Brain pericyte (primary cell): ENCODE measurements at places on chromosomes 13 and 19.

GRCh38 chr13:95524264-95524901 is 28.1 kb upstream of the CLDN10 start:
- DNase-seq, result no peak

DNA sequence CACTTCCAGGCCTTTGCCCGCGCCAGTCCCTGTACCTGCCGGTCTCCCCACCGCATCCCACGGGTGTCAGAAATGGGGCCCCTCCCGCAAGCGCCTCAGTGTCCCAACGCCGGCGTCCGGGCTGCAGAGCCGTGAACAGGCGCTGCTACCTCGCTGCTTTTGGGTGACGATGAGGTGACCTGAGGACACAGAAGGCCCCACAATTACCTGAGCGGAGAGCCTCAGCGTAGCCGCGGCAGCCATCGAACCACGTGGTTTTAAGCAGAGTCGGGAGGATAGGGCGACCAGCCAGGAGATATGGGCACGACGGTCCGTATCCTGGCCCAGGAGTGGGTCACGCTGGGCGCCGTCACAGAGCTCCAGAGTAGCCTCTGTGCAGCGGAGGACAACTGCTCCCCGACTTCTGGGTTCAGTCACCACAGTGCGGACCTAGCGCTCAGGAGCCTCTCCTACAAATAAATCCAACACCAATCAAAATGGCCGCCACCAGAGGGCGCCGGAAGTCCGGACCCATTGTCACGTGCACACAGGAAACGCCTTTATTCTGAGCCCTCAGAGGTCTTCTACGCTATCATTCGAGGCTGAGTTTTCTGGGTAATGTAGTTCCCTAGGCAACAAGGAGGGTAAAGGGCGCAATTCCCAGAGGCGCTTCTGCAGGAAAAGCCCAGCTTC is at the start of gene ZNF814:
Gene ZNF814 (minus strand): TSS at position 478 of the 672 bp plus-strand sequence. CDS start 235 bp downstream, at position 243.
- DNase-seq, result peak; percentile 52

- DNase-seq, result no peak
Measured at GRCh38 chr13:80339563-80339911, 1.4 kb downstream of the SPRY2 start.

DNA sequence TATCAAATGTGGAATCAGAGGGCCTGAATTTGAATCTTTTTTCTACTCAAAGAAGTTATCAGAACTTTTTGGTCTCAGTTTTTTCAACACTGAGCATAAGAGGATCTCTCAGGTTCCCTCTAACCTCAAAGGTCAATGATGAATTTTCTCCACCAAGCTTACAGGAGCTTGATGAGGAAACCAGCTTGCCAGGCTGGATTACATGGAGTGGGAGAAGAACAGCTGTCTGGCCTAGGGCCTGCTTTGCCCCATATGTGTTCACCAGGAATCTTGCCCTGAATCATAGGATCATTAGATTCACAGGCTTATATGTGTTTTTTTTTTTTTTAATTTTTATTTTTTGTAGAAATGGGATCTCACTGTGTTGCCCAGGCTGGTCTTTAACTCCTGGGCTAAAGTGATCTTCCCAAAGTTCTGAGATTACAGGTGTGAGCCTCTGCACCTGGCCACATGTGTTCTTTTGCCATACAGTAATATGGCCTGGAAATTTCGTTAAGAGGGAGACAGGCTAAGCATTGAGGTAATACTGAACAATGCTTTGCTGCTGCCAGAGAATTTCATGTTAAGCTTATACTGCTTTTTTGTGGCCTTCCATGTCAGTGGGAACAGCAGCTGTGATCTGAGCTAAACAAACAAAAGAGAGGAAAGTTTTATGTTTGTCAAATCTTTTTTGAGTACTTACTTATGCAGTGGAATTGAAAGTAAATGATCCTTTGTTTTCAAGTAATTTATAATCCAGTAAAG is 110.6 kb downstream of the DNAJC3 start:
- DNase-seq, result no peak

GRCh38 chr19:1410136-1410786 is 2.9 kb downstream of the DAZAP1 start:
- DNase-seq, result no peak

DNA sequence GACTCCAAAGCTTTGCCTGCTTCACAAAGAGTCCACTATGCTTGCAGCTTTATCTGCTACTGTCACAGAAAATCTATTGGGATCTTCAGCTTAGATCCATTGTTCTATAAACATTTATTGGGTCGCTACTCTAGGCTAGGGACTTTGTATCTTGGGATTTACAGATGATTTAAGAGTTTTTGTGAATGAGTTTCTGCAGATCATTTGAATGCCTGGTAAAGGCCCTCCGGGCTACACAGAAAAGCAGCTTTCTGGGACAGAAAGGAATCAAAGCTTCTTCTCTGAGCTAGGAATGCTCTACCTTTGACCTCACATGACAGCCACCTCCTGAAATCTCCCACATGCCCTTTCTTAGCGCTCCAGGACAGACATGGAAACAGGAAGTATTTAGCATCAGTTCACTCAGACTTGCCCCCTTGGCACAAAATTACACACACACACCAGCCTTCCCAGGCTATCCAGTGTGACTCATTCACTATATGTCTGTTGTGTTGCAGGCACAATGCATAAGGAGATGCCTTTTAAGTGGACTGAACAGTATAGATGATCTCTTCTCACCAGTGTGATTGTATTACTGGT is 492.4 kb downstream of the DACH1 start:
- DNase-seq, result no peak

DNA sequence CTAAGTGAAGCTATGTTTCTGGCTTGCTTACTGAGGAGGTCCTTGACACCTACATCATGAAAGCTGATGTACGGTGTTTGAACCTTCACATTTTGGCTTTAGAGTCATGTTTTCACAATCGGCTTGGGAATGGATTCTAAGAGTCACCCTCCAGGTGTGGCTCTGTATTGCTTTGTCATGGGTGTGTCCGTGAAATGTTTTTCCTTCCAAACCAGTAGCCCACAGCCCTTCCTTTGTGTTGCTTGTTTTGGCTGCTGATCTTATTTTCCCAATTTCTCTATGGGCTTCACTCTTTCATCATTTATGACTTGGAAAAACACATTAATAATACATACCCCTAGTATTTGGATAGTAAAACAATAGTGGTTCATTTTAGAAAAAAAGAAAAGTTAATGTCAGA is 240.6 kb downstream of the GGACT start:
- DNase-seq, result peak; percentile 54

GRCh38 chr19:38850436-38850975 is 720 bp upstream of the HNRNPL start:
- no peak for DNase-seq

DNA sequence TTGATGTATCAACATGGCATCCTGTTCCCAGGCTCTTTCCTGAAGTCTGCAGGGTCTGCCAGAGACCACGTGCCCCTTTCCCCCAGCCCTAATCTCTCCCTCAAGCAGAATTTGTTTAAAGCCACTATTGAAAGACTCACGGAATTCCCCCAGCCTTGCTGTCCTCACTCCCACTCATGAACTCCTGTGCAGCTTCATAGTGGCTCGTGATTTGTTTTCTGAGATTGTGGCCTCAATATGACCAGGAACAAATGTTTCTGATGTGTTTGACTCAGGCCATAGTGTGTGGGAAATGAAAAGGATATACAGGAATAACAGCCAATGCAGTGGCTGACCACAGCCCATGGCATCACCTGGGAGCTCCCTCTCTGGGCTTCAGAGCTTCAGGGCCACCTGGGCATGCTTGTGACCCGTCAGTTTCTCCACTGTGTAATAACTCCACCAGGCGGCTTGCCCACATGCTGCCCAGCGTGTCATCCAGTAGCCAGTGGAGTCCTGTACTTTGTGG is 8.1 kb upstream of the SERPINE3 start:
- no peak for DNase-seq

DNA sequence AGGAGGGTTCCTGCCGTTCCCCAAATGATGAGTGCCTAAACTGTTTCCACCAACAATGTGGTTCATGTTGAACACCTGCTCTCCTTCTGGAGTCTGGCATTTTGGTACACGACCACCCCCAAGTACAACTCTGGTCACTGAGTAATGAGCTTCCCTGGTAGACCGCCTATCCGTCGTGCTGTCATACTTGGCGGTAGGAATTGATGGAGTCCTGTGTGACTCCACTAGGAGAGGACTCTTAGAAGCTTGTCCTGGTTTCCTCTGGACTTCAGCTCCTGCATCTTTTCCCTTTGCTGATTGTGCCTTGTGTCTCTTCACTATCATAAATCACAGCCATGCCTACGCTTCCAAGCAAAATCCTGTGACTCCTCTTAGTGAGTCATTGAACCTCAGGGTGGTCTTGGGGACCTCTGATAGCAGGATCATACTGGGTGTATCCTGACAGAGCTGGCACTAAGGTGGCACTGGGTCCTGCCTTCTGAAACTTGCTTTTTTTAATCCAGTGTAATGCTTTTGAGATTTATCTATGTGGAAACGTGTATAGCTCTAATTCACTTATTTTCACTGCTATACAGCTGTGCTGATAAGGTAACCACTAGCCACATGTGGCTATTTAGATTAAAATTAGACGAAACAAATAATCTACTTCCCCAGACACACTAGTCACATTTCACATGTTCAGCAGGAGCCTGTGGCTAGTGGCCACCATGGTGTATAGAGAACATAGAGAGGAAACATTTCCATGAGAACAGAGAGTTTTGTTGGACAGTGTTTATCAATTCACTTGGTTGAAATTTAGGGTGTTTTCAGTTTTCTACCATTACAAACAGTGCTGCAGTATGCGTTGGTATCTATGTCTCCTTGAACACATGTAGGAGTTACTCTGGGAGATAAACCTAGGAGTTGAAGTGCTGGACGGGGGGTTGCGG is 6.1 kb upstream of the ASF1B start:
- no peak for DNase-seq

- DNase-seq, result no peak
Measured at GRCh38 chr19:1017115-1017905, 3.6 kb downstream of the TMEM259 start.

- DNase-seq, result no peak
Measured at GRCh38 chr19:31140717-31141116, 208.5 kb downstream of the TSHZ3 start.

DNA sequence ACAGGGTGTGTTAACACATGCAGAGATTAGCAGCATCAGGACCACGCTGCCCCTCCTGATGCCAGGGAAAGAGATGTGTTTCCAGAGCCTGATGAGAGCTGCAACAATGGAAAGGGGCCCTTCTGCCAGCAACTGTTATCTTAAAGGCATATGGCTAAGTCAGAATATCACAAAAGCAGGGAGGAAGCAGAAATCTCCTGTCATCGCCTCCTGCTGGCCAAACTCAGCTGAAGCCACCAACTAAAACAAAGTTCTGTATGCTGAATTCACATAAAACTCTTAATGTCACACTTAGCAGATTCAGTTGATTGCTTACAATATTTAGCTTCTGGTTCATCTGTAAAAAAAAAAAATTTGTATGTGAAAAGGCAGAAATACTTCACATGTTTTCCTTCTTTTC is 178.2 kb downstream of the GPC5 start:
- DNase-seq, result no peak

DNA sequence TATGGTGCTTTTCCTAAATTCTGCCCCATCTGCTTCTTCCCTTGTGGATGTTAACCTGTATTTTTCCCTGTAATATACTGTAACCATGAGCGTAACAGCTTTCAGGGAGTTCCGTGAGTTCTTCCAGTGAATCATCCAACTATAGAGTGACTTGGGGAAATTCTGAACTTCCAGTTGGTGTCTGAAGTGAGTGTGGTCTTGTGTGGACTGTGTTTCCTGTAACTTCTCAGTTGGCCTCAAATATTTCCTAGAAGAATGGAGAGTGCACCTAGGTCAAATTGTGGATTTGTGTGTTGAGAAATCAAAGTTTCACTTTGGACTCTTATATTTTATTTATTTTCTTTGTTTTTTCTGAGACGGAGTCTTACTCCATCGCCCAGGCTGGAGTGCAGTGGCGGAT is 11.0 kb upstream of the ZNF766 start:
- no peak for DNase-seq

DNA sequence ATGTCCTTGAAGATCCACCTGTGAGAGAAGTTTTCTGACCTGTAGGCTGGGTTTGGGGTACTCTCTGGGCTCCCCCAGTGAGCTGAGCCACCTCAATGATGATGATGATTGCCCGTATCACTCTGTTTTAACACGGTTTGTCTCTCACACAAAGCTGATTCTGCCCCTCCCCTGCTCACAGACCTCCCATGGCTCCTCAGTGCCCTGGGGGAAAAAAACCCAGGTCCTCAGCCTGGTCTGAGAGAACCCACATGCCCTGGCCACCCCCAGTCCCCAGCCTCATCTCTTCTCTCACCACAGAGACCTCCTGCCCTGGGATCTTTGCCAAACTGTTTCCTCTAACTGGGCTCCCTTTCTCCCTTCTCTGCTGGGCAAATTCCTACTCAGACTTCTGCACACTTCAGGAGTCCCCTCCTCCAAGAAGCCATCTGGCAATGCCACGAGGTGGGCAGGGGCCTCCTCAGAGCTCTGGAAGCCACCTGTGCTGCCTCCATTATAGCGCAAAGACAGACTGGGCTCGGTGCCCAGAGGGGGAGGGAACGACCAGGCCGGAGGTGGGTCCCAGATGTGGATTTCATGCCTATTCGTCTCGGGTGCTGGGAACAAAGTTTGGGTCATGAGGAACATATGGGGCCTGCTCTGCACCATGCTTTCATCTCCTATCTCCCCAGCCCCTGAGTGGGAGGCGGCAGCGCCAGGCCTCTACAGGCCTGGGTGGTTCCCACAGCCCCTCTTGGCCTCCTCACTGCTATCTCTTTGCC is 8.5 kb upstream of the CA11 start:
- no peak for DNase-seq

DNA sequence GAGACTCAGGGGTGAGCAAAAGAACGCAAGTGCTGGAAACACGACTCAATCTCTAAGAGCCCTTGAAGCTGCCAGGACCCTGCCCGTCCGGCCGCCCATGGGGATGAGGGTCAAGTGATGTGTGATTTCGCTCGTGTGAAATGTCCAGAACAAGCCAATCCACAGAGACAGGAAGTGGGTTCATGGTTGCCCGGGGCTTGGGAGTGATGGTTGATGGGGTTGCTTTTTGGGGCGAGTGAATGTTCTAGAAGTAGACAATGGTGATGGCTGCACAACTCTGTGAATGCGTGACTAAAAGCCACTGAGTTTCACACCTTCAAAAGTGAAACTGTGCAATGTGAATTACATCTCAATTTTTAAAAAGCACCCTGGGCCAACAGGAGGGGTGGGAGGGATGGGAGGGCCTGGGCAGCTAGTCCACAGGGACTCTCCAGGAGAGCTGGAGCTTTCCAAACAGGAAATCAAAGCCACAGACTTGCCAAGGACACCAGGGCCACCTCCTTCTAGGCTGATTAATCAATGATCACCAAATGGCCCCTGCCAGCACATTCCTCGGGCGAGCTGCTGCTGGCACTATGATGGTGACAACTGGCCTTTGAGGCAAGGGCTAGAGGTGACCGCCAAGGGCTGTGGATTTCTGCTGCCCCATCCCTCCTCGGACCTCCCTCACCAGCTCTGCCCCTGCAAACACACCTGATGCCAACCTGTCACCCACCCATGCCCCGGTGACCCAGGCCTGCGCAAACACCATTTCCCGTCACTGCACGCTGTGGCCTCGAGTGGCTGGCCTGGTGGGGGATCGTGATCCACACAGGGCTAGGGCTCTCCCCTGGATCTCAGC is 14.0 kb downstream of the DPP9 start:
- no peak for DNase-seq

GRCh38 chr13:29573190-29573589 is 22.3 kb downstream of the SLC7A1 start:
- no peak for DNase-seq

- DNase-seq, result no peak
Measured at GRCh38 chr13:104833221-104833620, 1702.2 kb downstream of the EFNB2 start.

GRCh38 chr13:20719783-20720182 is 16.3 kb downstream of the IL17D start:
- DNase-seq, result no peak
